ENCODE measurements at places on chromosomes 12 and 14.

DNA sequence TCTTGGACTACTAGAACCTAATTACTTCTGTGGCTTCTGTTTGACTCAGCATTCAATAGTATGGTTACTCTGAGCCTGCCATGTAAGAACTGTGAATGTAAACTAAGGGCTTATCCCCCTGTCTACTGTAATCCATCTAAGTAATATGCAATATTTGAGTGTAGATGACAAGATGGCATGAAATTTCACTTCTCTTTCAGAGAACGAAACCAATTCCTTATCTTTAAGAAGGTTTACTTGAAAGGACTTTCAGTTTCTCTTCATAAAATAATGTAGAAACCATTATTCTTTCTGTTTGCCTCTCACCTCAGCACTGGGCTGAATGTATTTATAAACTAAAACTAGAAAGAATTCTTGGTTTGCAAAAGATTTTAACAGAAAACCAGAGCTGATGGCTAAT, 60.4 kb upstream of the ARID2 start:
- no peak for DNase-seq

GRCh38 chr12:111761099-111761498, 5.6 kb upstream of the ALDH2 start:
- DNase-seq, result no peak

GRCh38 chr12:89163918-89164317, 188.4 kb downstream of the DUSP6 start:
- DNase-seq, result no peak

DNA sequence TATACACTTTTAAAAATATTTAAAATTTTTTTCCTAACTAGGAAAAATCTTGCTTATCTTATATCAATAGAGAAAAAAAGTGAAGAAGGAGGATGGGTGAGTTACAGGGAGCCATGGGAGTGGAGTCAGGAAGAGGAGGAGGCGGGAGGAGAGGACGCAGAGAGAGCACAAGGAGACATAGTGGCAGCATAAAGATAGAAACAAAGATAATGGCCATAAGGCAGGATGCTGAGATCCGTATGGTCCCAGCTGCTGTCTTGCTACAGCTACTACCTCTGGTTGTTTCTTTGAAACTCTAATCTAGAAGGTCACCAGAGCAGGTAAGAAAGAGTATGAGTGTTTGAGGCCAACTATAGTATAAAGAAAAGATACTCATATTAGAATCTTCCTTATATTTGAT, 2.6 kb upstream of the SOX5 start:
- no peak for DNase-seq

DNA sequence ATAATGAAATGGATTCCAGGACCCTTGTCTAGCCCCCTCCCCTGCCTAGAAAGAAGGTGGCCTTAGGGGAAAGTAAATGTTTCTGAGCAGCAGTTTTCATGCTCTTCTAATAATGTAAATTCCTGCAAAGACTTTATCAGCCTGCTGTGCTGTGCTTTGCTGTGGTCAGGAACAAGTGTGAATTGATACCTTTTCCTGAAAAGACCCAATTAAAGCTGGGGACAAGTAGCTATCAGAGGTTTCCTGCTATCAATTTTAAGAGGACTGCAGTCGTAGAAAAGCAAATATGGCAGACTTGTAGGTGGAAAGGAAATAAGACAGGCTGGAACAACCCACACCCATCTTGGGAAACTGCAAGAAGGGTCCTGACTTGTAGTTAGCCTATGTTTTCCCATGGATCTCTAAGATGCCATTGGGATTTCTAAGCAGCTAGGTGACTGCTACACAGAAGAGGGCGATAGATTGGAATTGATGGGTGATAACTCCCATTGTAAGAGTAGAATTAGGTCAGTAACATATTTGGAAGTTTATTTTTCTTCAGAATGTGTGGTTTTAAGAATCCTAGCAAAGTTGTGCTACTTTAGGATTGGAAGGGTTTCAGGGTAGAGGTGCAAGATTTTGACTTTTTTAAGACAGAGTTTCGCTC, 3.1 kb downstream of the DYNLL1 start:
- DNase-seq, result no peak

- no peak for DNase-seq
Observed at GRCh38 chr14:81991998-81992397, 458.3 kb upstream of the SEL1L start.

DNA sequence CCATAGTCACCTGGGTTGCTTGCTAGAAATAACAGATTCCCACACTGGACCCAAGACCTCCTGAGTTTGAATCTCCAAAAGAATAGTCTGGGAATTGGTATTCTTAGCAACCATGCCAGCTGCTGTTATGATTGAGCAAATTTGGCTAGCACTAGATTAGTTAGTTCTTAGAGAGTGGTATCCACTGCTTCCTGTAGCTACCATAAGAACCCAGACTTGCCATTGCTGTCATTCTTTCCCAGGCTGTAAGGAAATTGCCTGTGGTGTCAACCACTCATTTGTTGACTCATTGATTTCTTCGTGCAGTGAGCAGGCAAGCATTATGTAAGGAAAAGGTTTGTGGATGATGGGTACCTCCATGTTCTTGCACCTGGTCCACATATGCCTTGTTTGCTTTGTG, 201.8 kb upstream of the RGS6 start:
- DNase-seq, result no peak

DNA sequence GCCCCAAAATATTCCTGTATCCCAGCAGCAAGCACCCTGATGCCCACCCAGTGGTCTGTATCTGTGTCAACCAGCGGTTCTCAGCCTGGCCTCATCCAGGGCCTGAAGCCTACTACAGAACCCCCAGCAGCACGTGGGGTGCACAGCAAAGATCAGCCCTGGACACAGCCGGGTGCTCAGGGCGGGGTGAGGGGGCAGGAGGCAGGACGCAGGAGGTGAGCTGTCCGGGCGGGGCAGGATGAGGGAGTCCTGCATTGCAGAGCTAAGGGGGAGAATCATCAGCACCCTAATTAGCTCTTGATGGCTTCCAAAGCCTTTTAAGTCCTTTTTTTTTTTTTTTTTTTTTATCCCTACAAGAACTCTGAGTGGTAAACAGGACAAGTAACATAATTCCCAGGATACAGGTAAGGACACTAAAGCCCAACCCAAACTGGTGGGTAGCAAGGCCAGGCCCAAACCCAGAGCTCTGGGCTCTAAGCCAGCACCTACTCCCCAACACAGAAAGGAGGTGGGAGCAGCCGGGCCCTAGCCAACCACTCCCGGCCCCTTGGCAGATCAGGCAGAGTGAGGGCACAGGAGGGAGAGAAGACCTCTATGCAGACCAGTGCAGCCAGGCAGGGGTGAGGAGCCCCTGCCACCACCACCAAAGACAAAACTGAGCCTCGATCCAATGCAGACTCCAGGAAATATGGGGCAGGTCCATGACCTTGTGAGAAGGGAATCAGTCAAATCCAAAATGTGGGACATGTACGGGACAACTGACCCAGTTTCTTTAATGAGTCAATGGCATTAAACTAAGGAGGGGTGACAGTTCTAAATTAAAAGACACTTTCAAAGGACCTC, 32.3 kb upstream of the EIF5 start:
- no peak for DNase-seq

- no peak for DNase-seq
Observed at GRCh38 chr12:59329462-59329861, 266.4 kb upstream of the SLC16A7 start.

DNA sequence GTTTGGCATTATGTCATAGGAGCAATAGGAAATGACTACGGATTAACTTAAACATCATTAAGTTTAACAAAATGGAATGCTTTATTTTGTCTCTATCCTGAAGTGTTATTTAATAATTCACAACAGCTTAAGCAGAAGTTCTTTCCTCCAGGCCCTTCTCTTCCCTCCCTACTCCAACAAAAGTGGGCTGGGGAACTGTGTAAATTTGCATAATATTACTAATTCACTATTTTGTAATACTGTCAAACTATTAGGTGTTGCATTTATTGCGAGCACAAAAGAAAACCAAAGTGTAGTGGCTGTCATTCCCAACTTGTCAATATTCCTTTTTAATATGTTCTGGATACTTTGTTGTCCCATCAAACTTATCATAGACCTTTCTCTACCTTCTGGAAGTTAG, 69.8 kb downstream of the ATG14 start:
- no peak for DNase-seq
